Stimulated activated CD8-positive, alpha-beta memory T cell treated with anti-CD3 and anti-CD28 coated beads, Interleukin-4, amount 100 ng/mL, for 1 hour (primary cell): ENCODE measurements at places on chromosomes 13 and 19.

DNA sequence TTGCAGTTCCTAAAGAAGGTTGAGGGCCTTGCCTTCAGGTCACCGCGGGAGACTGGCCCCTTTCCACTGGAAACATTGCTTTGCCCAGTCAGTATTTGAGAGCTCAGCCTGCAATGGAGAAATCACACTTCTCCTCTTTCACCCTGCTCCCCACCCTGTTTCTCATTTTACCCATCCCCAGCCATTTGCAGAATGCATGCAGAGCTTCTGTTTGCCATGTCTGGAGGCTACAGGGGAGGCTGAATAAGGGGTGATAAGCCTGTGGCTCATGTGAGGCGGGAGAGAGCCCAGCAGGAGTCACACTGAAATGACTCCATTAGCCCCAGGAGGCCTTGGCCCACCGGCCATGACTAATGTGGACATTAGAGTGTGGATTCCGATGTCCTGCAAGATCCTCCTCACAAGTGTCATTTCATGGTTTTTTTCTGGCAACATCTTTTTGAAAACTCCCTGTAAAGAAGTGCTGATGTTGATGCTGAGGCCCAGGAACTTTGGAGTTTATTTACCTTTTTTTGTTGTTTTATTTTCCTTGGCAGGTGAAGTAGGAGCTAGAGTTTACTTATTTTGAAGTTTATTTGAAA lies 6.3 kb downstream of the SPINT2 start:
- DNase-seq: no peak

GRCh38 chr19:27679399-27679798 lies 1533.6 kb downstream of the UQCRFS1 start:
- no peak for DNase-seq

- no peak for DNase-seq
Observed at GRCh38 chr19:32928806-32929205, 43.0 kb downstream of the CEP89 start.

GRCh38 chr13:29861694-29862110 lies 11.3 kb upstream of the UBL3 start:
- DNase-seq: no peak

GRCh38 chr13:32008518-32009175 lies 22.9 kb upstream of the FRY start:
- no peak for DNase-seq

GRCh38 chr13:79658333-79658975 lies 177.5 kb downstream of the NDFIP2 start:
- DNase-seq: no peak

GRCh38 chr13:20501120-20501519 lies 24.5 kb downstream of the CRYL1 start:
- no peak for DNase-seq
